GM12878 (cell line): ENCODE measurements at places on chromosomes 7 and 10.

DNA sequence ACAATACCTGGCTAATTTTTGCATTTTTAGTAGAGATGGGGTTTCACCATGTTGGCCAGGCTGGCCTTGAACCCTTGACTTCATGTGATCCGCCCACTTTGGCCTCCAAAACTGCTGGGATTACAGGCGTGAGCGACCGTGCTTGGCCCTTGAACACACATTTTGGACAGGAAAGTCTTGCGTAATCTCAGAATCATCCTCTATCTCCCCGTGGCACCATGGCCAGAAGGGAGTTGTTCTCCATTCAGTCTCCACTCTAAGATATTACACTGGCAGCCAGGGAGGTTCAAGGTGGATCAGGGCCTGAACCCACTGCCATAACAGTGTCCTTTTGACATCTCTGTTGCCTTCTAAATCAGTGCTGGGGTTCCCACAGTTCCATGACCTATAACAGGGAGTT, 29.2 kb upstream of the GALNTL5 start:
- H3K4me1 ChIP-seq: peaks cover 7% of the 10 kb centered on the region
- no peaks in the 10 kb centered on the region; the same call in 1 of the 2 replicates for H3K27me3 ChIP-seq
- no peak overlapping the region for H3K27ac ChIP-seq
- no peaks in the 10 kb centered on the region for H3K36me3 ChIP-seq

DNA sequence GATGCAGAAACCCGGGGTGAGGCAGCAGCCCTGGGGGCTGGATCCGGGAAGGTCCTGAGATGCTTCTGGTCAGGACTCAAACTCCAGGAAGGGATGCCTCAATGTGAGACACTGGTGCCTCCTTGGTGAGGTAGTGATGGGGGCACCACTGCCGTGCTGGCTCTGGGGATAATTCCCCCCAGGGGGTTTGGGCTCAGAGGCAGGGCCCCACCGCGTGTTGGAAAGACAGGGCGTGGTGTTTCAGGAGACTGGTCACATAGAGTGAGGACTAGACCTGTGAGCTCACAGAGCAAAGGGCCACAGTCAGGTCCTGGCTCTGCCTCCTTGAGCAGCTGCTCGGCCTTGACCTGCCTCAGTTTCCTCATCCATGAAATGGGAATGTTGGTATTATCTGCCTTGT, 361.9 kb downstream of the GLRX3 start:
- H3K27ac ChIP-seq: no peak overlapping the region
- H3K27me3 ChIP-seq: no peaks in the 10 kb centered on the region
- no peak overlapping the region for H3K4me3 ChIP-seq
- DNase-seq: no peak
- H3K36me3 ChIP-seq: no peaks in the 10 kb centered on the region

GRCh38 chr7:24825381-24825794, 68.1 kb upstream of the GSDME start:
- H3K27me3 ChIP-seq: no peaks in the 10 kb centered on the region
- peaks cover 16% of the 10 kb centered on the region for H3K4me1 ChIP-seq
- no peak for DNase-seq
- H3K36me3 ChIP-seq: no peaks in the 10 kb centered on the region; the same call in 1 of the 2 replicates
- no peak overlapping the region for H3K27ac ChIP-seq
- no peak overlapping the region for H3K4me3 ChIP-seq

- no peaks in the 10 kb centered on the region for H3K4me1 ChIP-seq
- H3K27me3 ChIP-seq: no peaks in the 10 kb centered on the region
- H3K4me3 ChIP-seq: no peak overlapping the region
Measured at GRCh38 chr10:121942749-121943416, 15.1 kb upstream of the ATE1 start.

- no peak overlapping the region for H3K27ac ChIP-seq
- H3K27me3 ChIP-seq: no peaks in the 10 kb centered on the region
Measured at GRCh38 chr7:10412422-10413019, 561.2 kb upstream of the PHF14 start.

DNA sequence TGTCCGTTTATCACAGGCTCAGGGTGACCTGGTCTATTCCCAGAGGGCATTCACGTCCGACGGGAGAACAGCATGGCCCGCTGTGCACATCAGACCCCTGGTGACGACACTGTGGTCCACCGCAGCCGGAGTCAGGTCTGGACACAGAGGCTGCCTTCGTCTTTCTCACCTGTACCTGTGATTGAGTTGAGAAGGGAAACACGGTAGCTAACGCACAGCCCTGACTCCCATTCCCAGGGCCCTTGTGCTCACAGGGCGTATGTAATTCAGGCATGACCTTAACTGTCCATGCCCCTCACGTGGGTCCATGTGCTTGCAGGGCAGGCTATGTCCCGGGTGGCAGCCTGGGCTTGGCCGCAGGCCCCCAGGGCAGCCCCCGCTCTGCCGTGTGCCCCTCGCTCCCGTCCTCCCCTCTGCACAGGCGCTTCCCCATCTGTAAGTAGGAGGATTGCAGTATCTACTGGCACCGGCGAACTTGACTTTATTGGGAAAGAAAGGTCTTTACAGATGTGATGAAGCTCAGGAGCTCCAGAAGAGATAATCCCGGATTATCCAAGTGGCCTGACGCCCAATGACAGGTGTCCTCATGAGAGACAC, 221.3 kb upstream of the TCERG1L start:
- DNase-seq: no peak
- no peaks in the 10 kb centered on the region for H3K27me3 ChIP-seq
- H3K36me3 ChIP-seq: no peaks in the 10 kb centered on the region

- H3K27ac ChIP-seq: peak overlapping the region; percentile 62
- peaks cover 9% of the 10 kb centered on the region for H3K4me1 ChIP-seq
- H3K36me3 ChIP-seq: no peaks in the 10 kb centered on the region
- no peak for DNase-seq
- peak overlapping the region; percentile 62 for H3K4me3 ChIP-seq
- no peaks in the 10 kb centered on the region for H3K27me3 ChIP-seq
Measured at GRCh38 chr10:24209432-24209771, 464 bp downstream of the KIAA1217 start.

GRCh38 chr10:103828587-103829197, 26.7 kb downstream of the SH3PXD2A start:
- peaks cover 6% of the 10 kb centered on the region for H3K27me3 ChIP-seq
- no peak overlapping the region for H3K27ac ChIP-seq
- no peaks in the 10 kb centered on the region for H3K4me1 ChIP-seq
- no peaks in the 10 kb centered on the region for H3K36me3 ChIP-seq
- DNase-seq: no peak
- H3K4me3 ChIP-seq: no peak overlapping the region

GRCh38 chr7:16839646-16840045, 34.8 kb upstream of the AGR2 start:
- H3K36me3 ChIP-seq: no peaks in the 10 kb centered on the region
- H3K4me1 ChIP-seq: no peaks in the 10 kb centered on the region
- no peak overlapping the region for H3K4me3 ChIP-seq

- H3K36me3 ChIP-seq: no peaks in the 10 kb centered on the region
- no peak overlapping the region for H3K4me3 ChIP-seq
- no peak overlapping the region for H3K27ac ChIP-seq
- H3K27me3 ChIP-seq: peaks cover 3% of the 10 kb centered on the region
Measured at GRCh38 chr10:47067949-47068940, 157.0 kb downstream of the PTPN20 start.

DNA sequence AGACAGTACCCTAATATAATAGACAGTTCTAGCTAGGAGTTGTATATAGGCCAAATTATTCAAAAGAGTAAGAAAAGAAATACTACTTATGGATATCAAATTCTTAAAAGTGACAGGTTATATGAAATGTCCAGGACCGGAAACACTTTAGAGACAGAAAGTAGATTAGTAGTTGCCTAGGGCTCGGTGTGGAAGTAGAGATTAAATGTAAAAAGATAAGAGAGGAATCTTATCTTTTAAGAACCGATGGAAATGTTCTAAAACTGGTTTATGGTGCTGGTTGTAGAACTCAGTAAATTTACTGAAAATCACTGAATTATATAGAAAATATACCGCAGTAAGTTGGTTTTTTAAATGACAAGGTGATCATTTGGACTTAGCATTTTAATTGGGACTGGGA, 147.5 kb upstream of the ASAH2 start:
- H3K27me3 ChIP-seq: no peaks in the 10 kb centered on the region
- no peak overlapping the region for H3K27ac ChIP-seq
- H3K4me3 ChIP-seq: no peak overlapping the region

DNA sequence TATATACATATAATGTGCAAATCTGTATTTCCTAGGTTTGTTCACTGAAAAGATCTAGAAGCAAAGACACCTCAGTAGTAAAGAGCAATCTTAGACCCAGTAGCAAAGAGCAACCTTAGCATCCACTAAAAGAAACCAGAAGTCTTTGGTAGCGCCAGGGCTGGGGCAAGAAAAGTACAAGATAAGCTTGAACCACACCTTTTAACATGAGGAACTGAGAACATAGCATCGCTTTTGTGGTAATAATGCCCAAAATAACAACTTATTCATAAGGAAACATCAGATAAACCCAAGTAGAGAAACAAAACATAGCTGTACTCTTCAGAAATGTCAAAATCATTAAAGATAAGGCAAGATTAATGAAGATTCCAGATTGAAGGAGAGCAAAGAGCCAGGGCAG, 173.4 kb downstream of the IMMP2L start:
- H3K4me1 ChIP-seq: no peaks in the 10 kb centered on the region
- H3K36me3 ChIP-seq: no peaks in the 10 kb centered on the region
- no peaks in the 10 kb centered on the region for H3K27me3 ChIP-seq
- DNase-seq: peak; percentile 9
- no peak overlapping the region for H3K4me3 ChIP-seq

GRCh38 chr10:29897430-29897829, 162.0 kb downstream of the JCAD start:
- no peak for DNase-seq
- no peak overlapping the region for H3K27ac ChIP-seq
- no peaks in the 10 kb centered on the region for H3K27me3 ChIP-seq

DNA sequence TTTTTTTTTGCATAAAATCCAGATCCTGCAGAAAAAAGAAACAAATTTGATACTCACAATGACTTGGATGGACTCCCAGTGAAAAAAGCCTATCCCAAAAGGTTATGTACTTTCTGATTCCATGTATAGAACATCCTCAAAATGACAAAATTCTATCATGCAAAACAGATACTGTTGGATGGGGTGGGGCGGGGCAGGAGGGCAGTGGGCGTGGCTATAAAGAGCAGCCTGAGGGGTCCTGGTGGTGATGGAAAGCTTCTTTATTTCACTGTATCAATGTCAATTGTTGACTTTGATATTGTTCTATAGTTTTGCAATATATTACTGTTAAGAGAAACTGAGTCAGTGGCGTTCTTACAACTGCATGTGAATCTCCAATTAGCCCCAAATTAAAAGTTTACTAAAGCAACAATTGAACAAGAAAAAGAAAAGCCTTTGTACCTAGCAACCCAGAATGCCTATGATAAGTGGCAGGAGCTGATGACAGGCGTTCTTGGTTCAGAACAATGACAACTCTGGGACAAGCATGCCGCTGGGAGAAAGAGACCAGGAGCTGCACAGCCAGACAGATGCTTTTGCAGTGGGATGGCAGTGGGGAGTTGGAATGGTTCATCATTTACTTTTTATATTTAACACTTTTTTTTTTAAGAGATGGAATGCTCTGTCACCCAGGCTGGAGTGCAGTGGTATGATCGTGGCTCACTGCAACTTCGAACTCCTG, 101.9 kb downstream of the LHPP start:
- DNase-seq: no peak
- no peak overlapping the region for H3K27ac ChIP-seq
- no peak overlapping the region for H3K4me3 ChIP-seq
- no peaks in the 10 kb centered on the region for H3K36me3 ChIP-seq
- H3K4me1 ChIP-seq: no peaks in the 10 kb centered on the region

GRCh38 chr10:97904576-97904975, 54.9 kb downstream of the GOLGA7B start:
- no peaks in the 10 kb centered on the region for H3K4me1 ChIP-seq
- H3K27ac ChIP-seq: no peak overlapping the region
- peaks cover 14% of the 10 kb centered on the region for H3K27me3 ChIP-seq
- H3K36me3 ChIP-seq: no peaks in the 10 kb centered on the region
- DNase-seq: no peak

DNA sequence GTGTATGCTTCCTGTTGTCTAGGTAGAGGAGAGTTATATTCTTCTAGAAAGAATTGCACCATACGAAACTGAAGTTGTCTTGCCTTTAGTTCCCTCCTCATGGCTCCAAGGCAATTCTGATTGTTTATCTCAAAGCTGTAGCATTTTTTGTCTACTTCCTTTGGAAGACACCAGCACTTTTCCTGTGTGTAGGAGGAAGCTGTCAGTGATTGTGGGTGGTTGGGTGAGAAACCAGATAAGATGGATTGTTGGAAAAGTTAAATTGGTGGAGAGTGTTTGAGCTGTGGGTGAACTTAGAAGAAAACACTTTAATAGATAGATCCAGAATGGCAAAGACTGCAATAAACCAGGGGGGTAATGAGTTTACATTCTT, 12.1 kb upstream of the CSTF2T start:
- no peak for DNase-seq
- no peak overlapping the region for H3K4me3 ChIP-seq
- H3K36me3 ChIP-seq: no peaks in the 10 kb centered on the region

- no peak for DNase-seq
- no peaks in the 10 kb centered on the region for H3K27me3 ChIP-seq
- peaks cover under 1% of the 10 kb centered on the region for H3K4me1 ChIP-seq
- no peaks in the 10 kb centered on the region for H3K36me3 ChIP-seq
- no peak overlapping the region for H3K4me3 ChIP-seq
- H3K27ac ChIP-seq: 0 out of 2 replicates have a peak overlapping the region, but pooled peaks have one; percentile 3
Measured at GRCh38 chr10:37860494-37861190, 3.2 kb upstream of the ZNF248 start.

GRCh38 chr10:72744566-72744965, 52.6 kb downstream of the MCU start:
- no peak for DNase-seq
- no peaks in the 10 kb centered on the region for H3K4me1 ChIP-seq
- H3K36me3 ChIP-seq: no peaks in the 10 kb centered on the region
- no peaks in the 10 kb centered on the region for H3K27me3 ChIP-seq

DNA sequence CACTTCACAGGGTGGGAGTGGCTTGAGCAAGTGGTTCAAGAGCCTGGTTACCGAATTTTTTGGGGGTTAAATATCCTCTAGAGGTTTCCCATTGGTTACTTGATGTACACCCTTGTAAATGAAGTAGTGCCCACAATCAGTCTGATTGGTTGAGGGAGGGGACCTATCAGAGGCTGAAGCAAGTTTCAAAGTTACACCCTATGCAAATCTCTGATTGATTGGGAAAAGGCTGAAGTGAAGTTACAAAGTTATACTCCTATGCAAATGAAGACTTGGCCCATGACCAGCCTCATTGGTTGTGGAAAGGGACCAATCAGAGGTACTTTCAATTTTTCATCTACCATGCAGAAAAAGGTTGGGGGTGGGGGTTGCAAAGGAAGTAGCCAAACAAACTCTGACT, 34.7 kb downstream of the UBE2D4 start:
- H3K36me3 ChIP-seq: no peaks in the 10 kb centered on the region
- no peaks in the 10 kb centered on the region for H3K27me3 ChIP-seq
- H3K4me1 ChIP-seq: no peaks in the 10 kb centered on the region
